ENCODE measurements at places on chromosomes 6 and 20. TPM values are rescaled to one million over a fixed set of nuclear protein-coding genes. Genes with fewer than 3 reads are reported as not detected.

The CALHM6 gene
- total RNA-seq: not detected

The GRM1 gene
- not detected for total RNA-seq

The FRK gene
- total RNA-seq: under 0.01 TPM

The RIMS4 gene
- not detected for total RNA-seq

The MLN gene
- not detected for total RNA-seq

The C6orf15 gene
- total RNA-seq: not detected

The SSTR4 gene
- total RNA-seq: not detected

The FILIP1 gene
- 16.2 TPM for total RNA-seq

The COMMD7 gene
- total RNA-seq: 32.7 TPM

The TULP1 gene
- total RNA-seq: not detected

Measured in epithelial cell of umbilical artery (primary cell).